Activated CD4-positive, alpha-beta T cell treated with anti-CD3 and anti-CD28 coated beads for 36 hours (primary cell): ENCODE measurements at places on chromosomes 16 and 17. TPM values are rescaled to one million over a fixed set of nuclear protein-coding genes. Genes with fewer than 3 reads are reported as not detected.
A peak's percentile ranks its signal among the peaks of the same experiment; 100 is the strongest.

- DNase-seq: no peak
These were observed 91.4 kb upstream of the FA2H start for GRCh38 chr16:74865922-74866598.

- peak; percentile 58 for DNase-seq
These were observed 21.9 kb upstream of the CDH5 start for GRCh38 chr16:66344533-66345145.

The RNF222 gene
- not detected for total RNA-seq

DNA sequence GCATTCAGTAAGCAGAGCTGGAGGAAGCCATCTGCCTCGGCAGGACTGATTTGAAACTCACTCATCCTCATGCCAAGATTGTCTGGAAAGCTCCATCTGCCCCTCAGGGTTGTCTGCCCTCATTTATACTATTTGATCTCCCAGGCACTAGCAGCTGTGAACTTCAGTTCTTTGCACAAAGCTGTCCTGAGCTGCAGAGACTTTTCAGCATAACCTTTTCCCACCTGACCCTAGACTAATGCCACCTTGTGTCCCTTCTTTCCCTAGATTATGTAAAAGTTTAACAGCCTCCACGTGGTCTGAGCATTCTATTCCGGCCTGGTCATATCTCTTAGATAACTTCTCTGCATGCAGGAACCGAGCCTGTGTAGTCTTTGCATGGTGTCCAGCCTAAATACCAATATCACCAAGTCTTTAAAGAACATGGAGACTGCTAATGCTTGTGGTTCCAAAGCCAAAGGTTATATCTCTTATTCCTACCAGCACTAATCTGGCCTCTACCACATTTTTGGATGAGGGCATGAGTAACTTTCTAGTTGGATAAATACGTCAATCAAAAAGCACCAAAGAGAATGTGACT is 29.1 kb downstream of the STAT5A start:
- no peak for DNase-seq

GRCh38 chr17:68034452-68034776 is 1.1 kb upstream of the KPNA2 start:
- DNase-seq: no peak

The PDPR gene
- 26.4 TPM for total RNA-seq

- peak; percentile 80 for DNase-seq
These were observed at the start of gene COPZ2 for GRCh38 chr17:48037036-48037837. COPZ2 (minus strand) TSS chr17:48037797; CDS start chr17:48037777, 20 bp downstream.

DNA sequence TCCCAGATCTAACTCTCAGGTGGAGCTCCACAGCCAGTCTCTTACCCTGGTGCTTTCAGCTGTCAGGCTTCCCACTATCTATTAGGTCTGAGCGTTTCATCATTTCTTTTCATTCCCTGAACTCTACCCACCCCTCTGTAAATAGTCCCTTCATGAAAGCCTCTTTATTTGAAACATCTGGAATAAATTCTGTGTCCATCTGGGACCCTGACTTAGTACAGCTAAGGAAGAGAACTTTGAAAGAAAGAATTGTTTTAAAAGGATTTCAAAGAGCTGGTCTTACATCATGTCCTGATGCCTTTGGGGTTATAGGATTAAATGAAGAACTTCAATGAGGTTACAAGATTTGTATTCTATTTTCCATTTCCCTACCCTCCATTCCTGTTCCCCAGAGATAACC is 388.5 kb upstream of the CA10 start:
- no peak for DNase-seq

- no peak for DNase-seq
These were observed 2.6 kb downstream of the SPEM3 start for GRCh38 chr17:7431231-7431630.

DNA sequence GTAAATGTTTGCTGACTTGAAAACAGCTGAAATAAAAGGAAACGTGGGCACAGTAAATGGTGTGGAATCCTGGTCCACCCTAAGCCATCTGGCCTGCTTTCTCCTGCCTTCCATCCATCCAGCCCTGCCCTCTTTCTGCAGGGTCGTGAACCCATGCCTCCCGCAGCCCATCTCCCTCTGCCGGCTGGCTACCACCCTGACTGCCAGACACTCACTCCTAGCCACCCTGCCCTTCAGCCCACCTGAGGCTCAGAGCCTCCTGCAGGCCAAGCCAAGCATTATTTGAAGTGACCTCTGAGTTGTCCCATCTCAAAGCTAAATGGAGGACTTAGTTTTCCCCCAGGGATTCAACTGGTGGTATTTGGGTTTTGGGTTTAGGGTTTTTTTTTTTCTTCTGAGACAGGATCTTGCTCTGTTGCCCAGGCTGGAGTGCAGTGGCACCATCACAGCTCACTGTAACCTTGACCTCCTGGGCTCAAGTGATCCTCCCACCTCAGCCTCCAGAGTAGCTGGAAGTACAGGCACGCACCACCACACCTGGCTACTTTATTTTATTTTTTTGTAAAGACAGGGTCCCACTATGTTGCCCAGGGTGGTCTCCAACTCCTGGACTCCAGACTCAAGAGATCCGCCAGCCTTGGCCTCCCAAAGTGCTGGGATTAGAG is 8.4 kb downstream of the ZDHHC1 start:
- DNase-seq: no peak

DNA sequence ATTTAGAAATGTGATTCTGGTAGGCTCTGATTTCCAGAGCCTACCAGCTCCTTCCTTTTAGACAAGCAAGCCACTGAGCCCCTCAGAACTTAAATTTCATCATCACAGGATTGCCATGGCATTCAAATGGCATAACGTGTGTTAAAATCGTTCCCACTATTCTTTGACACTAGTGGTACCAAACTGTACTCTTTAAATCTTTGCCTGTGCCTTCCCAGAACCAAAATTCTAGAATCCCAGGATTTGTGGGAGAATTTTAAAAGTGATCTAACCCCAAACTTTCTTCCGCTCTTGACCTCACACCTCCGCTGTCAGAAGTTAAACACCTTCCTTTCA is 287 bp upstream of the INTS2 start:
- DNase-seq: no peak

DNA sequence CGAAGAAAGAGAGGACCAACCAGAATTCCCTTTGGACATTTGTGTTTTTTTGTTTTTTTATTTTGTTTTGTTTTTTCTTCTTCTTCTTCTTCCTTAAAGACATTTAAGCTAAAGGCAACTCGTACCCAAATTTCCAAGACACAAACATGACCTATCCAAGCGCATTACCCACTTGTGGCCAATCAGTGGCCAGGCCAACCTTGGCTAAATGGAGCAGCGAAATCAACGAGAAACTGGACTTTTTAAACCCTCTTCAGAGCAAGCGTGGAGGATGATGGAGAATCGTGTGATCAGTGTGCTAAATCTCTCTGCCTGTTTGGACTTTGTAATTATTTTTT is 3.6 kb downstream of the SOX9 start:
- DNase-seq: no peak

The DBNDD1 gene
- 1.5 TPM for total RNA-seq

- peak; percentile 54 for DNase-seq
These were observed 9.1 kb downstream of the IGFBP4 start for GRCh38 chr17:40452216-40452787.
